ENCODE measurements at places on chromosomes 6 and 20.
A peak's percentile ranks its signal among the peaks of the same experiment; 100 is the strongest.

DNA sequence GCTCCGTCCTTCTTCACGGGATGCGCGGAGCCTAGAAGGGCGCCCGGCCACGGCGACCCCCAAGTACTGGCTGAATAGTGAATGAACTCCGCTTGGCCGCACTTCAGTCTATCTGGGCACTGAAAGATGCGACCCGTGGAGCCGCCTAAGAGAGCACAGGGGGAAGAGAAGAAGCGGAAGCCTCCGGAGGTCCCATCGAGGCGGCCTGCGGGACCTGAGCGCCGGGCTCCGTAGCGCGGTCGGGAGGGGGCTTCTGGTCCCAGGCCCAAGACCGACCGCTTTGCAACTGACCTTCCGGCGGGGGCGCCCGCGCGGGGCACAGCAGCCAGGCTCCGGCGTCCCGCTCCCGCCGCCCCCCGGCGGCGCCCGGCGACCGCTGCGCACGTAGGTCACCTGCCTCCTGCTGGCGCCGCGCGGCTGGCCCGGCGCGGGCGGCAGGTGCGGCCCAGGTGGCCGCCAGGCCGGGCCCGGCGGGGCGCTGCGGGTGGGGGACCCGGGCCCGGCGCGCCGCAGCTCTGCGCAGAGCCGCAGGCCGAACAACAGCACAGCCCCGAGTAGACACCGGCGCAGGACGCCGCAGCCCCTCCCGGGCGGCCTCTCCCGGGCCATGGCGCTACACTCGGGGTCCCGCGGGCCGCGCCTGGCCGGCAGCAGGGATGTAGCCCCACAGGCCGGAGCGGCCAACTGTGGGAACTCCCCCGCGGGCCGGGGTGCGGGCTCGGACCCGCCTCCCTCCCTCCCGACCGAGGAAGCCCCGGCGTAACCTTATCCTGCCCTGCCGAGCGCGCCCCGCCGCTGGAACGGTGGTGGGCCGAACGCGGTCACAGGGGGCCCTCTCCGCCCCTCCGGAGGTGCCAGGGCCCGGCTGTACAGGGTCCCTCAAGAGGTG, at the start of gene METTL24:
Gene METTL24, minus strand, starts transcription at position 686 of the 889 bp plus-strand sequence. Its CDS starts 77 bp downstream, at position 609.
- DNase-seq, result peak; percentile 12

- DNase-seq, result no peak
Measured at GRCh38 chr20:41427833-41428232, 61.2 kb upstream of the EMILIN3 start.

DNA sequence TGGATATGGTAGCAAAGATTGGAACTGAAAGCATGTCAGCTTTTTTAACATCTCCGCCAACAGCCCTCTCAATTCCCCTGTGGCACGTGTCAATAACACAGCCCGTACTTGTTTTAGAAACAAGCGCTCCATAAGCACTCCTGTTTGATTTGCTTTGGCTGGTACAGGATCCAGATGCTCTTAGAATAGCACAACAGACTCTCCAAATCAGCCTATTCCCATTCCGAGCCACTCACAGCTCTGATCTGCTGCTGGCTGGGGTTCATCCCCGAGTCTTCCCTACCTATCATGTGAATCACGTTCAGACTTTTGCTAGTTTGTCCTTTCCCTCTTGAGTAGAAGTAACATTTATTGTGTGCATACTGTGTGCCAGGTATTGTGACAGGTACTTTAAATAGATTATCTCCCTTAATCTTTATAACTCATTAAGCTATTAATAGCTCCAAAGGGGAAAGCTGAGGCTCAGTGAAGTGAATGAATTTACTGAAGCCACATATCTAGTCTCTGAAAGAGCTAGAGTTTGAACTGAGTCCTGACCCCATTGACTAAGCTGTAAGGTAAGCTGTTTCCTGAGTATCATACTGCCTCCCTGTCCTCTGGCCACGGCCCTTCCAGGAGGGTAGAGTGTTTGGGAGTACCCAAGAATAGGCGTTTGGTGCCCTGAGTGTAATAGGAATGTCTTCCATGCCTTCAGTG, 46.7 kb downstream of the RALY start:
- no peak for DNase-seq

DNA sequence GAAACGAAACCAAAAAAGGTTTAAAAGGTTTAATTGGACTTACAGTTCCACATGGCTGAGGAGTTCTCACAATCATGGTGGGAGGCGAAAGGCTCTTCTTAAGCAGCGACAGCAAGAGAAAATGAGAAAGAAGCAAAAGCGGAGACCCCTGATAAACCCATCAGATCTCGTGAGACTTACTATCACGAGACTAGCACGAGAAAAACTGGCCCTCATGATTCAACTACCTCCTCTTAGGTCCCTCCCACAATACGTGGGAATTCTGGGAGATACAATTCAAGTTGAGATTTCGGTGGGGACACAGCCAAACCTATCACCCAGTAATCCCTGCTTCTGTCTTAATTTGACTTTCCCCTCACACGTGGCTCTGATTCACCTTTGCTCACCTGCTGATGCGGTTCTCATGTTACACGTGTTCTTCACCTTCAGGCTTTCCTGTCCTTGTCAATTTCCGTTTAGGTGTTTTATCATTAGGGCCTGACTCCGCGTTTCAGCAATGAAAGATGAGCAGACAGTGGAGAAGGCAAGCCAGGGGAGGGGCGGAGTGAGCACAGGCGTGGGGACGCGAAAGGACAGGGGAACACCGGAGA, 57.1 kb downstream of the AGPAT4 start:
- DNase-seq, result no peak

GRCh38 chr6:144364782-144365181, 79.6 kb downstream of the UTRN start:
- no peak for DNase-seq

Measured in stimulated activated CD4-positive, alpha-beta T cell treated with anti-CD3 and anti-CD28 coated beads, Interleukin-15, amount 100 ng/mL, for 24 hours (primary cell).